KBM-7 (cell line): ENCODE measurements at places on chromosomes 2 and 18.

DNA sequence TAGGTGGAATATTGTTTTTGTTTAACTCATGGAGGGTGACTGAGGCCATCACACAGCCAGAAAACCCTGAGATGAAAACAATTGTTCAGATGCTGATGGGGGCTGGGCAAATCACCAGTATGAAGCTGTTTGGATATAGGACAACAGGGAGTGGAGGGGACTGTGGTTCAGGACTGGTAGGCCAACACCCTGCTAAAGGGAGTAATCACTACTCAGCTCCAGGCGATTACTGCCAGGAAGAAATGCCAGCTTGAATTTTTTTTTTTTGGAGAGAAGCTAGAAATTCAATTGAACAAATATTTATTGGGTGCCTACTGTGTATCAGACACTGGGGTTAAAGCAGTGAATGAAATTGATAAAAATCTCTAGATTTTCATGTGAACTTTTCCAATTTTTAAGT, 37.4 kb downstream of the TNP1 start:
- no peak for DNase-seq

DNA sequence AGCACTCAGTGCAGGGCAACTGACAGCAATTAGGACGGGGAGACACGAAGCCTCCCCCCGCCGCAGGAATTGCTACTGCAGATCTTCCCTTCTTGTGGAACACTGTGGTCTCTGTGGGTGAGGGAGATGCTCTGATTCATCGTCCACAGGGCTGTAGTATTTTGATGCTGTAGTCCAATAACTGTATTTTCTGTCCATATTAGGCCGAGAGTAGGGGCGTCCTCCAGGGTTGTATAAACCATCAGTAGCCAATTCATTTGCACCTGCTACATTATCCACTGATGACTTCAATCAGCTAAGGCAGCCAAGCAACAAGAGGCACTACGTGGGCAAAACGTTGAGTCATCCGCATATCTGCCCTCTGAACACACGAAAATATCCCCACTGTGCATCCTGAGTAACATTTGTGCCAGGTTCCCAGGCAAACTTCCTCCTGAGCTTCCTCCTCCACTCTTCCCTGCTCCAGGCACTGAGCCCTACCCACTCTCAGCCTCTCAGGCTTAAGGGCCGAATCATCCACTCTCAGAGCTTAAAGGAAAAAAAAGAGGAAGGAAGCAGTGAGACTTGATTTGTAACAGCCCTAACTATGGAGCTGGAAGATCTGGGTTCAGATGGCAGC, 62.1 kb downstream of the LBH start:
- peak; percentile 85 for DNase-seq

DNA sequence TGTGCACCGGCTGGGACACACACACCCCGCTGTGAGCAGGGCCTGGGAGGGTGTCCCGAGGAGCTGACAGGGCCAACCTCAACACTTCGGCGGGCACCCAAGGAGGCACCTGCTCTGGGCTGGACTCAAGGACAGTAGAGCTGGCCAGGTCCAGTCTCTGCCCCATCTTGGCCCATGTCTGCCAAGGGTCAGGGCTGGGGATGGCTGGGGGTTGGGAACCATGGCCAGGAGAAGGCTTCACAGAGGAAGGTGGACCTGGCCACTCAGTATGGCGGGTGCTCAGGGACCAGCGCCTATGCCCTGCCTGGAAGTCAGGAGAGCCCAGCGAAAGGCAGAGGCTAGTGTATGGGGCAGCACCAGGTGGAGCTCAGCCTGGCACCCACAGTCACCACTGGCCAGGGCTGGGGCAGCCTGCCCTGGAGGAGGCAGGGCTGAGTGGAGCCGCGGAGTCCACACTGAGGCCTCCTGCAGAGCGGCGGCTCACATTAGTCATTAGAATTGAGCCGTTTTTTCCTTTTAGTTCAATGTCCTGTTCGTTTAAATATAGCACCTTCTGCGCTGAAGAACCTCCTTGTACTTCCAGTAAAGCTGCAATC, 4.2 kb downstream of the ERFE start:
- DNase-seq: no peak

DNA sequence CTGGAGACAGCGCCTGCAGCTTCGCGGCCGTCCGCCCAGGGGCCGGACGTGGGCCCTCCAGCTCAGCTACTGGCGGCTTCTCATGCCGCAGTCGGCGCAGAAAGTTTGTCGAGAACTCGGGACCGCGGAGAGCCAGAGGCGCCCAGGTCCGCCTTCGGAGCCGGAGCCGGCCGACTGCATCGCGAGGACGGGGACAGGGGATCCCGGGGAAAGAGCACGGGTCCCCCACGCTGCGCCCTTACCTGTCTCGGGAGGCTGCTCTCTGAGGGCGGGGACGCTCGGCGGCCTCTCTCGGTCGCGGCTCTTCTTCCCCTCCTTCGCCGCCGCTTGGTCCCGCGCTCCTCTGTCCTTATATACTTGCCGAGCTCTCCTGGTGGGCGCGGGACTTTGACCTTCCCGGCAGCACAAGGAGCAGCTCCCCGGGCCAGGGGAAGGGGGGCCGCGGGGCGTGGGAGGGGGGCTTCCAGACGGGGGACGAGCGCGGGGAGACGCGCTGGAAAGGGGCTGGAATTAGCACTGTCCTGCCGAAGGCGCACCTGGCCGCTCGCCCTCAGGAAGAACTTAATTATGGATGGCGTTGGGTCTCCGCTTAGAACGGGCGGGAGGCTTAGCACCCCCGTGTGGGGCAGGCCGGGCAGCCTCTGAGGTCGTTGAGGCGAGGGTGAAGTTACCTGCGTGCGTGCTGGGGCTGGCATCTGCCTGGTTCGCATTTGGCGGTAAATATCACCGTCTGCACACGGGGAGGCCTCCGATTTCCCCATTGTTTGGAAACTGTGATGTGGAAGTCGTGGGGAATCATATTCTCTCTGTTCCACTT, at the start of gene POMC:
Gene POMC (minus strand): TSS at position 325 of the 817 bp plus-strand sequence. CDS start 3,808 bp downstream, outside the sequence.
- DNase-seq: peak; percentile 12

DNA sequence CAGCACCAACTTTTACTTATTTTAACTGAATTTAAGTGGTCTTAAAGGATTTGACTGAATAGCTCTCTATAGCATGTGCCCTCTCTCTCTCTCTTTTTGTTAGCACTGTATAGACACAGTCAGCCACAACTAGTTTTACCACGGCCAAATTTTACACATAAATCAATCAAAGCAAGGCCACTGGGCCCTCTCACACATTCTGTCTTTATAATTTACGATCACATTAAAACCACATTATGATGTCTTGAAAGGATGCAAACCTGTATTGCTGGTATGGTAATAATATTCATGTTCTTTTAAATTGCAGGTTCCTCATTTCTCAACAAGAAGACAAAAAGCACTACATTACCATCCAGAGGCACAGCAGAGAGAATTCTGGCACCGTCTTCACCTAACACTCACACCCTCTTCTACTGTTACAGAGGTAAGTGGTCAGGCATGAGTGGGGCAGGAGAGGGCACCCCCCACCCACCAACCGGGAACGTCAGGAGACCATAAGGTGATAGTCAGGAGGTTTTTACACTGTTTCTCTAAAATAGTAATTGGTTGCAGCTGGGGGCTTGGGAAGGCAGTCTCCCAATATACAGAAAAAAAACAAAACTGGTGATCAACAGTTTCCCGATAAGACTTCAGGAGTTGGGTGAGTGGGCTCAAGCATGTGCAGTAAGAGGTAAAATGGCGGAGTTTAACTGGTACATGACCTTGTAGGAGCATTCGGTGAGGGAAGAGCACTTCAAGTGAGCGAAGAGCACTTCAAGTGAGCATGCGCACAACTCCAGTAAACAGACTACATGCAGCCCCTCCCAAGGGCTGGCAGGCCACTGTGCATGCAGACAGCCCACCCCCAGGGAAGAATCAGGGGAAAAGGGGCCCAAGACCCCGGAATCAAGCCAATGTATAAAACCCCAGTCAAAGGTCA, 296.7 kb downstream of the PIEZO2 start:
- DNase-seq: no peak

GRCh38 chr2:206693399-206694137, 24.6 kb downstream of the DYTN start:
- DNase-seq: peak; percentile 65

GRCh38 chr2:237791977-237792727, 6.4 kb upstream of the RBM44 start:
- DNase-seq: peak; percentile 3

- DNase-seq: no peak
Observed at GRCh38 chr18:62607302-62607701, 84.5 kb downstream of the ZCCHC2 start.

- no peak for DNase-seq
Observed at GRCh38 chr2:19573784-19574183, 215.4 kb upstream of the OSR1 start.

GRCh38 chr2:17429130-17429529, 89.1 kb downstream of the RAD51AP2 start:
- DNase-seq: no peak

DNA sequence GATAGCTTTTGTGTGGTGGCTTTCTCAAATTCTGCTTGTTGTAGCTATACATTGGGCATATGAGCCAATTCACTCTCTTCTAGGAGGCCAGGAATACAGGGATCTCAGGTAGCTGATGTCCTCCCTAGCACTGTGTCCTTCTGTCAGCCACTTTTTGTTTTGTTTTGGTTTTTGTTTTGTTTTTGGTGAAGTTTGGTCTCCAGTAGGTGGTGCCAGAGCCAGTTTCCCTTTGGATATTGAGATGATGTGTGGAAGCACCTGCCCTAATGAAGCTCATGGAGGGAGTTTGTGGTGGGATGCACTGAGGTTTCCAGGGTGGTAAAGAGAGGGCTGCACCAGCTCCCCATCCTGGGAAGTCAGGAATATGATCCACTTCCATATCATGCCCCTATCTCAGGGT, 100.5 kb upstream of the VWC2L start:
- DNase-seq: no peak

- DNase-seq: peak; percentile 81
Observed at GRCh38 chr2:20186078-20186854, 38.7 kb downstream of the SDC1 start.

GRCh38 chr2:195368249-195369217, 288.5 kb upstream of the SLC39A10 start:
- DNase-seq: peak; percentile 86

- no peak for DNase-seq
Observed at GRCh38 chr2:133312038-133312729, 256.1 kb downstream of the NCKAP5 start.

- DNase-seq: no peak
Observed at GRCh38 chr2:141001750-141002149, 1129.1 kb downstream of the LRP1B start.

GRCh38 chr18:11747731-11748130, 58.7 kb downstream of the GNAL start:
- no peak for DNase-seq

GRCh38 chr2:45415534-45416123, 195.4 kb downstream of the SRBD1 start:
- DNase-seq: no peak

DNA sequence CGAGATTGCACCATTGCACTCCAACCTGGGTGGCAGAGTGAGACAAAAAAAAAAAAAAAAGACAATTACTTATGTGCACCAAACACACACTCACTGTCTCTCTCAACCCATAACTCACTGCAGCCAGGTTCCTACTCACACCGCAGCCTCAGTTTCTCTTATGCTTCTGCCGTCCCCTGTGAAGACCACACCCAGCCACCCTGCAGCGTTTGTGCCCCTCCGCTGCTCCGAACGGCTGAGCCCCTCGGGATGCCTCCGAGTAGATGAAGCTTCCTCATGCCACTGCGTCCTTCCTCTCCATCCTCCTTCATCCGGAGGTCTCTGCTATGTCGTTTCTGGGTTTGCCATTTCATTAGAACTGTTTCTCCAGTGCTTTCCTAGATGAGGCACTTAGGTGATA, 160.1 kb downstream of the TWIST2 start:
- DNase-seq: no peak

DNA sequence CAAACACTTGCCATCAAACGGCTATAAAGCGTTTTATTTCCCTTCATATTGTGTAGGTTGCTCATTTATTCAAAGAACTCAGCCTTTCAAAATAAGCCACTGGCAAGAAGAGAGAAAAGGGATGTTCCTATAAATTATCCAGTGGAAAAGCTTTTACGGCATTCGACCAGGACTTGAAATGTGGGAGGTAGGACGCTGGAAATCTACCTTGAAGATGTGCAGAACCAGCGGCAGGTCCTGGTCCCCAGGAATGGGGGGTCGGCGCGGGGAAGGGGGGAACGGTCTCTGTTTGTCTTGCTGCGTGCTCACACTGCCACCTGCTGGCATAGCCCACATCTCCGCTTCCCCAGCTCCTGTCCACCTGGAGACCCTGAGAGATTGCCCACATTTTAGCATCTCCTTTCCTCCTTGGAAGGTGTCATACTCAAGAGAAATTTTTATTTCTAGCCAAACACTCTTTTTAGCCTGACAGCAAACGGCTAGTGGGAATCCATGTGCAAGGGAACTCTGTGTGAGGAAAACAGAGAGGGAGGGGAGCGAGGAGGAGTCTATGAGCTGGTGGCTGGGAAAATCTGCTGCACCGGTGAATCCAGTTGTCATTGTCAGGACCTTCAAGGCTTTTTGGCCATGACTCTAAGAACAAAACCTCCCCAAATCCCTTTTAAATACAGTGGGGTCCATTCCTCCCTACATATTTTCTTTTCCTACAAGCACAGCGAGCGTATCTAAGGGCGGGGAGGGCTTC, 349.0 kb upstream of the PKDCC start:
- DNase-seq: peak; percentile 12

DNA sequence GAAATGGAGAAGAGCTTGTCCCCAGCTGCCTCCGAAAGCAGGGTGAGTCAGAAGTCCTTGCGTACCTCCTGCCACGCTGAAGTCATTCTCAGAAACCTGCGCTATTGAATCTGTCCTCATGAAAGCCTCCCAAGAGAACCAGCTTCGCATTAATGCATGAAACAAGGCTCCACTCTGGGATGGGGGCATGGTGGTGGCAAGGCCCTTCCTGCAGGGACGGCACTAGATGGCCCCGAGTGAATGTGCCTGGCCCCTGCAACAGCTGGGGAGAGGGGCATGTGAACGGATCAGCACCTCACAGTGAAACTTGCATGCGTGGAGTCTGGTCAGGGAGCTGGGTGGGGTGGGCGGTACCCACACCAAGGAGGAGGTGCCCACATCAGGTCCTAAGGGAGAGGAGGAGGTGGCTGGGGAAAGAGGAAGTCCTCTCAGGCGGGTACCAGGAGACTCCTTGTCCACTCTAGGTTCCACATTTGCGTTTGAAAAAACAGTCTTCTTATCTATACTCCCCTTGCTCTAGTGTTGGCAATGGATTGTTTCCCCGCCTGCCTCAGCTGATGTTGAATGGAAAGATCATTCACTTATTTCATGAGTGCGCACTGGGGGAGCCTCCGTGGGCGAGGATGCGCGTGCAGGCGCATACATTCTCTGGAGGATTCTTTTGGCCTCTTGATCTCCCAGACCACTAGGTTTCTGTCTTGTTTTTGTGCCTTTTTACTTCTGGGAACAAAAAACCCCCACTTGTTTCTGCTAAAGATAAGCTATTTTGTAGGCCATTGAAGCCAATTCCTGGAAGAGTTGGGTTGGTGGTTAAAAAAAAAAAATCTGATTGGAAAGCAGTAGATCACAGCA, 104.7 kb downstream of the KLHL29 start:
- peak; percentile 40 for DNase-seq

DNA sequence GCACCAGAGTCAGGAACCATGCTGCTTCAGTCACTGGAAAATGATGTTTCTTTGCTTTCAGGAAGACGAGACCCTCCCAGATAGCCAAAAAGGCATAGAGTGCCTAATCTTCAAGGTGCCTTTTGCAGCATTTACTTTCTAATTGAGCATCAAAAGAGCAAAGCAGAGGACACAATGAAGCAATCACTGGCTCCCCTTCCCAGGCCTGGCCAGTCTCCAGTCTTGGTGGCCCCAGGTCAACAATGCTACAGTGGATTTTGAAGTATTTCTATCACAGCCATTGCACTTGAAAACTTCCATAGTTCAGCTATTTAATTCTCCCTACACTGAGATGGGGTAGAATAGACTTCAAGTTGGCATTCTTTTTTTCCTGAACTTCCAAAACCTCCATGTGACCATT, 15.4 kb downstream of the ZBTB7C start:
- DNase-seq: no peak
